PC-9 (cell line): ENCODE measurements at places on chromosomes 11 and 22.

GRCh38 chr11:102457865-102458264 is 5.3 kb upstream of the TMEM123 start:
- no peak overlapping the region for H3K27ac ChIP-seq
- H3K36me3 ChIP-seq = no peaks in the 10 kb centered on the region
- DNase-seq = no peak
- H3K27me3 ChIP-seq = no peaks in the 10 kb centered on the region

GRCh38 chr22:47796128-47796908 is 1033.9 kb downstream of the TBC1D22A start:
- no peaks in the 10 kb centered on the region for H3K36me3 ChIP-seq
- H3K27me3 ChIP-seq = no peaks in the 10 kb centered on the region
- no peak for DNase-seq
- no peak overlapping the region for H3K27ac ChIP-seq
- H3K4me1 ChIP-seq = no peaks in the 10 kb centered on the region

DNA sequence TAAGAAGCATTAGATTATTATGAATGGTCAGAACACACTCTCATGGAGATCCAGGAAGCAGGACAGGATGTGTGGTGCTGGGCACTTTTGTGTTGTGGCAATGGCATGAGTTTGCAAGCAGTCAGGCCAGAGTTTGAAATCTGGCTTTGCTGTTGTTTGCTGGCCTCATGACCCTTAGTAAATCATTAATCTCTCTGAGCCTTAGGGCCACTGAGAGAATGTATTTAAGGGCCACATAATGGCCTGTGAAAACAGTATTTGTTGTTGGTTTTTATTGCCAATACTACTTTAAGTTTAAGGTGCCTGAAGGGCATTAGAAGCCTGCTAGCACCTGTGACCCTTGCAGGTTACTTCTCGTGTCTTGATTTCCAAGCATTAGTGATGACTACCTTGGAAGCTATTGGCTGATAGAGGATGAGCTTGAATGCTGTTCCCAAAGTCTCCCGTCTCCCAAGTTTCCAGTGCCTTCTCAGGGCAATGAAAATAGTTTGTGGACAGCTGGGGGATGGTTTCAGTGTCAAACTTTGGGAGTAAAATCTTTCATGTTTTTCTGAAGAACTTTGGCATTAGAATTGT is 24.6 kb downstream of the STIM1 start:
- peaks cover 28% of the 10 kb centered on the region for H3K4me1 ChIP-seq
- H3K4me3 ChIP-seq = no peak overlapping the region
- no peaks in the 10 kb centered on the region for H3K36me3 ChIP-seq
- no peaks in the 10 kb centered on the region for H3K27me3 ChIP-seq

DNA sequence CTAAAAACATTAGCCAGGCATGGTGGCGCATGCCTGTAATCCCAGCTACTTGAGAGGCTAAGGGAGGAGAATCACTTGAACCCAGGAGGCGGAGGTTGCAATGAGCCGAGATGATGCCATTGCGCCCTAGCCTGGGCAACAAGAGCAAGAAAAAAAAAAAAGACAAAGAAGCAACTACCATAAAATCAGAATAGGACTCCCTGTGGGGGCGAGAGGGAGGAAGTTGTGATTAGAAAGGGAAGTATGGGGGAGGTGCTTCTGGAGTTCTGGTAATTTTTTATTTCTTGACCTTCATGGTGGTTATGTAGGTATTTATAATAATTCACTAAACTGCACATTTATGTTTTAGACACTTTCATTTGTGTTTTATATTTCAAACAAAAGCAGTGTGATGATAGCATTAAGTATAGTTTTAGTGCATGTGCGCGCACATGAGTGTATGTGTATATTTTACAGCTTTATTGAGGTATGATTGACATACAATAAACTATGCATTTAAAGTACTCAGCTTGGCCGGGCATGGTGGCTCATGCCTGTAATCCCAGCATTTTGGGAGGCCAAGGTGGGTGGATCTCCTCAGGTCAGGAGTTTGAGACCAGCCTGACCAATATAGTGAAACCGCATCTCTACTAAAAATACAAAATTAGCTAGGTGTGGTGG is 43.5 kb downstream of the SIK2 start:
- no peak overlapping the region for H3K4me3 ChIP-seq
- peaks cover 5% of the 10 kb centered on the region; the same call in 1 of the 2 replicates for H3K36me3 ChIP-seq
- peak; percentile 16 for DNase-seq
- peaks cover 8% of the 10 kb centered on the region; the same call in 1 of the 2 replicates for H3K4me1 ChIP-seq

GRCh38 chr11:73140213-73141030 is 1.7 kb downstream of the FCHSD2 start:
- peak overlapping the region; percentile 98 for H3K4me3 ChIP-seq
- H3K27me3 ChIP-seq = no peaks in the 10 kb centered on the region
- H3K27ac ChIP-seq = no peak overlapping the region
- DNase-seq = no peak

DNA sequence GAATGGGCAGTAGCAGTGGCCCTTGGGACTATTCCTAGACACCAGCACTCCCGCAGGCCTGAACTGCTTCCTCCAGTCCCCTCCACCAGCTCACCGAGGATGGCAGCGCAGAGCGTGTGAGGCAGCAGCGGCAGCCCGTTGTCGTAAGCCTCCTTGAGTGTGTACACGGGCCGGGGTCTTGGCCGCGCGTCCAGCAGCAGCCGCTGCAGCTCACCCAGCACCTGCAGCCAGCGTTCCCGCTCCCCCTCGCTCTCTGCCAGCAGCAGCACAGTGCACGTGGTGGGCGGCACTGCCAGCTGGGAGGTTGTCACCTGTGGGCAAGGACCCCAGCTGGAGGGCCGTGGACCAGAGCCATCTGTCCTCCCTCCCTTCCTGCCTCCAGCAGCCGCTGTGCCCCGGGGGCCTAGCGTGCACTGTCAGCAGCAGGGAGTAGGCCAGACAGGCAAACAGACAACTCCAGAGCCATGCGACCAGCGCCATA is 13.0 kb downstream of the CDC42BPG start:
- peaks cover 11% of the 10 kb centered on the region for H3K36me3 ChIP-seq
- no peak overlapping the region for H3K4me3 ChIP-seq
- no peak overlapping the region for H3K27ac ChIP-seq
- H3K27me3 ChIP-seq = no peaks in the 10 kb centered on the region
- DNase-seq = no peak

GRCh38 chr11:80958361-80958760 is 1517.5 kb upstream of the TENM4 start:
- H3K27me3 ChIP-seq = no peaks in the 10 kb centered on the region
- peak; percentile 56 for DNase-seq
- no peak overlapping the region for H3K4me3 ChIP-seq

DNA sequence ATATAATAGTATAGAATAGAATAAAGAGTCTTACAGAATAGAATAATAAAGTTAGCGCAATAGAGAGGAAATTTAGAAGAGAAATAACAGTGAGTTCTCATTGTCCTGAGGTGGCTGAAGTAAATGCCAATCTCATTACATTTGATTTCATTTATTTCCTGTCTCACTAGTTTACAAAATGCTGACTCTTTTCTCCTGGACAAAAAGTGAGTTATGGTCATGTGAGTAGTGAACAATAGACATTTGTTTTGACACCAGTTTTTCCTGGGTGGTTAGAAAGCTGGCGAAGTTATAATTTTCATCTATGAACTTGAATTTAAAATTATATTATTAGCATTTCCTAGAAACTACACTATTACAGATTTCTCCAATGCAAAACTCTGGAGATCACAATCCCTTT is 143.7 kb downstream of the TYR start:
- no peaks in the 10 kb centered on the region for H3K36me3 ChIP-seq
- DNase-seq = no peak
- H3K27me3 ChIP-seq = no peaks in the 10 kb centered on the region
- no peaks in the 10 kb centered on the region for H3K4me1 ChIP-seq
- no peak overlapping the region for H3K27ac ChIP-seq

DNA sequence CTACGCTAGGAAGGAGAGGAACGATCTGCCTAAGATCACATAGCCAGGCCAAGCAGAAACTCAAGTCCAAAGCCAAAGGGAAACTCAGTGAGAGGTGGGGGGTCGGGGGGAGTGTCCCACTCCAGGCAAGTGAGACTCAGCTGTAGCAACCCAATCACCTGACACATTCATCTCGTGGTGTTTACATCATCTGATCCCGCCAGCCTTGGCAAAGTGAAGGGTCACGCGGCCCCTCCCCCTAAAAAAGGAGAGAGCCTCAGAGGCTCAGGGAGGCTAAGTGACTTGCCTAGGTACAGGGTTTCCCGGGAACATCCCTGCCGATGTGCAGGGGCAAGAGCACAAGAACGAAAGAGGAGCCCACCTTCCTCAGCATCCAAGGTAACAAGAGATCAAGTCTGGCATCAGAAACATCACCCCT is 21.5 kb downstream of the MYH9 start:
- peak overlapping the region; percentile 53 for H3K27ac ChIP-seq
- H3K4me1 ChIP-seq = peaks cover 100% of the 10 kb centered on the region
- H3K4me3 ChIP-seq = no peak overlapping the region
- DNase-seq = peak; percentile 26
- H3K27me3 ChIP-seq = no peaks in the 10 kb centered on the region

GRCh38 chr11:47060807-47061206 is 115.9 kb downstream of the ARFGAP2 start:
- H3K36me3 ChIP-seq = 0 out of 2 replicates have a peak, but pooled peaks cover 5% of the 10 kb centered on the region
- no peak for DNase-seq
- H3K27ac ChIP-seq = no peak overlapping the region
- no peak overlapping the region for H3K4me3 ChIP-seq
- H3K27me3 ChIP-seq = no peaks in the 10 kb centered on the region
- no peaks in the 10 kb centered on the region for H3K4me1 ChIP-seq

DNA sequence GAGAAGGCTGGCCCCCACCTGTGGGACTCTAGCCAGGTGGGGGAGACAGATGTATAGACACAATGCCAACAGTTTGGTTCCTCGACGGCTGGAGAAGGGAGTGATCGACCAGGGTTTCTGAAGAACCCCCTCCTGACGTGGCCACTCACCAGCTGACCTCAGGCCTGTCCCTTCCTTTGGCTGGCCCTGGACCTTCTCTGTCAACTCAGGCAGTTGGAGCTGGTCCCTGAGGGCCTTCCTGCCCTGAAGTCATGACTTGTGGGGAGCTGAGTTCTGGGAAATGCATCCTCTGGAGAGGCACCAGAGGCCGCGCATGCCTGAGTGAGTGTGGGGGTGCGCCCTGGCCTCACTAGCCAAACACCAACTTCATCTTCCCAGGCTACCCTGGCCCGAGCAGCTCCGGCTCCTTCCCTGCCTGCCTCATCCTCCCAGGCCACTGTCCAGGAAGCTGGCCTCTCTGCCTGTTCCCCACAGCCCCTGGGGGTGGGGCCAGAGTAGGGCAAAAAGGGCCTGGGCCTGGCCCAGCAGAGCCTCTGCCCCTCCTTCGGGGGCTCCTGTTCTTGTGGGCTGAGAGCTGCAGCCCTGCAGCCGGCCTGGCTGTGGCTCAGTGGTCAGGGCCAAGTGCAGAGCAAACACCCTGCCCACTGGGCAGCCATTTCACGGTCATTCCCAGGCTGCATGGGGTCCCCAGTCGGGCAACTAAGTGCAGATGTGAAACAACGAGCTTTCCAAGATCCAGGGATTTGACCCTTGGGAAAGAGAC is 23.6 kb downstream of the TXN2 start:
- H3K36me3 ChIP-seq = no peaks in the 10 kb centered on the region
- peak; percentile 32 for DNase-seq
- peaks cover 70% of the 10 kb centered on the region for H3K4me1 ChIP-seq
- H3K27me3 ChIP-seq = no peaks in the 10 kb centered on the region

DNA sequence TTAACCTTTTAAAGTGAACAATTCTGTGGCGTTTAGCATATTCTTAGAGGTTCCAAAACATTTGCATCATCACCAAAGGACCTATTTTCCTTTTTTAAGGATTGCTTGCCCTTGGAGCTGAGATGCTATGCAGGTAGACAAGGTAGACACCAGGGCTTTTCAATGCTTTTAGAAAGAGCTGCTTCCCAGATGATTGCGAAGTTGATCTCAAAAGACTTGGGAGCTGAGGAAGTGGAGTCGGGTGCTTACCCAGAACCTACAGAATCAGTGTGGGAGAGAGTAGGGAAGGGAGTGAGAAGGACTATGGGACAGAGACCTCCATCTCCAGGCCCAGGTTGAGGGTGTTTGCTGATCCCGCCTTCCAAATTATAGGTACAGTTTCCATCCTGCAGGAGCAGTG is 11.1 kb upstream of the ALX4 start:
- H3K4me1 ChIP-seq = no peaks in the 10 kb centered on the region
- peaks cover 100% of the 10 kb centered on the region for H3K27me3 ChIP-seq
- H3K36me3 ChIP-seq = no peaks in the 10 kb centered on the region
- no peak for DNase-seq
- H3K4me3 ChIP-seq = no peak overlapping the region

GRCh38 chr11:80635178-80635577 is 1194.3 kb upstream of the TENM4 start:
- H3K27ac ChIP-seq = no peak overlapping the region
- H3K27me3 ChIP-seq = no peaks in the 10 kb centered on the region
- no peaks in the 10 kb centered on the region for H3K4me1 ChIP-seq
- no peak overlapping the region for H3K4me3 ChIP-seq

DNA sequence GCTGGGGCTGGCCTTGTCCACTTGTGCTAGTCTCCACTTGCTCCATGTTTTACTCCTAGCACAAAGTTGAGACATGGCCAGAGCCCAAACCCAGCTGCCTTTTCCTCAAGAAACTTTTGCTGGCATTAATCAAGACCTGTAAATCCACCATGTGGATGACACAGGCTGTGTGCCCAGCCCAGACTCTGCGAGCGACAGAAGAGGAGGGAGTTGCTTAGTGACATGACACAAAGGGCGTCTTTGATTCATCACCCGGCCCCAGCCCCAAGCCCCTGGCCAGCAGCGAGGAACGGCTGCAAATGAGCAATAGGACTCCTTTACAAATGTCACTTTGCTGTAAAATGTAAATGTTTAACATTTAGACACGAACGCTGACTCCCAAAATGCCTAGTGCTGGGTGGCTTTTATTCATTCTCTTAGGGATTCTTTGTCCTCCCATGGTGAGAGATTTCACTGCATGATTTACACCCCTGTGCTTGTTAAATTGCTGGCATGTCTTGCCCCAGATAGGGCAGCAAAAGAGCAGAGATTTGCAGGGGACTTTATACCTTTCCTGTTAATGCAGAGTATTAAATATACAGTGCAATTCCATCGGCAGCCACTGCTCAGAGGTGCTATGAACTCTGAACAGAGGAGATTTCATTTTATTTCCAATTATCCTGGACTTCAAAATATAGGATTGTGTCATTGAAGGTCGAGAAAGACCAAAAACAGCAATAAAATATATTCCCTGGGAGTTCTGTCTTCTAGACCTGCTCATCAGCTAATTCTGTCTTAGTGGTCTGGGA is 263.6 kb upstream of the NCAM1 start:
- no peaks in the 10 kb centered on the region for H3K27me3 ChIP-seq
- H3K27ac ChIP-seq = no peak overlapping the region
- H3K4me1 ChIP-seq = no peaks in the 10 kb centered on the region
- no peak overlapping the region for H3K4me3 ChIP-seq
- no peak for DNase-seq
- H3K36me3 ChIP-seq = no peaks in the 10 kb centered on the region

GRCh38 chr22:33766091-33766490 is 154.2 kb downstream of the LARGE1 start:
- H3K4me3 ChIP-seq = no peak overlapping the region
- H3K36me3 ChIP-seq = no peaks in the 10 kb centered on the region
- H3K4me1 ChIP-seq = no peaks in the 10 kb centered on the region
- no peak for DNase-seq

GRCh38 chr11:67499808-67500483 is 5.2 kb downstream of the PITPNM1 start:
- DNase-seq = no peak
- H3K4me1 ChIP-seq = peaks cover 12% of the 10 kb centered on the region
- no peak overlapping the region for H3K27ac ChIP-seq
- H3K36me3 ChIP-seq = peaks cover 7% of the 10 kb centered on the region; the same call in 1 of the 2 replicates
